ENCODE measurements at places on chromosomes 3 and 15. TPM values are rescaled to one million over a fixed set of nuclear protein-coding genes. Genes with fewer than 3 reads are reported as not detected.

Gene GRAMD1C
- 2.4 TPM for total RNA-seq

Gene SHF
- 7.8 TPM for total RNA-seq

Gene FAM107A
- total RNA-seq = 0.32 TPM

Gene FOXL2NB
- total RNA-seq = 10.4 TPM

Gene ISL2
- total RNA-seq = 0.12 TPM

Gene FBXW12
- total RNA-seq = 0.12 TPM

Gene CHL1
- total RNA-seq = not detected

Gene SEMA6D
- total RNA-seq = 11.8 TPM

Gene DLEC1
- total RNA-seq = 0.16 TPM

Gene NTRK3
- total RNA-seq = 0.73 TPM

Gene TRNT1
- 28.6 TPM for total RNA-seq

Gene RYR3
- under 0.01 TPM for total RNA-seq

Gene MYEF2
- 2.9 TPM for total RNA-seq

Gene C3orf20
- total RNA-seq = not detected

Gene GREM1
- 1,377 TPM for total RNA-seq

Gene NEK10
- total RNA-seq = 10.9 TPM

Gene CD200
- 0.12 TPM for total RNA-seq

Gene TRPM1
- total RNA-seq = not detected

Gene SI
- total RNA-seq = not detected

Gene NR2F2
- total RNA-seq = 3.5 TPM

Gene MEGF11
- total RNA-seq = under 0.01 TPM

Gene CPNE9
- not detected for total RNA-seq

Gene THAP10
- total RNA-seq = 1.7 TPM

Gene NANOGP8
- total RNA-seq = not detected

Gene ARHGAP11A
- 7.2 TPM for total RNA-seq

Gene ZMYND10
- 0.65 TPM for total RNA-seq

Gene SECISBP2L
- 40.4 TPM for total RNA-seq

Gene CPNE4
- total RNA-seq = not detected

Gene TMCO5A
- not detected for total RNA-seq

Gene TTC23
- 27.4 TPM for total RNA-seq

Gene C3orf22
- not detected for total RNA-seq

Gene IMPG2
- 0.73 TPM for total RNA-seq

Gene GOLGA6A
- not detected for total RNA-seq

Gene ZNF660
- total RNA-seq = 1.7 TPM

Gene CX3CR1
- total RNA-seq = 0.16 TPM

Gene TMEM212
- not detected for total RNA-seq

Gene NPAP1
- not detected for total RNA-seq

Gene CACNA1D
- total RNA-seq = 0.97 TPM

Gene DMXL2
- total RNA-seq = 19.7 TPM

Gene SPINK8
- not detected for total RNA-seq

Gene SPSB4
- not detected for total RNA-seq

Gene SNX33
- total RNA-seq = 39.8 TPM

Gene BCHE
- 2.2 TPM for total RNA-seq

Gene TRH
- total RNA-seq = not detected

Gene IQCF5
- total RNA-seq = not detected

Gene PATL2
- total RNA-seq = 0.61 TPM

Gene CCR3
- total RNA-seq = not detected

Gene DUOXA2
- total RNA-seq = not detected

Gene ACOX2
- 24.7 TPM for total RNA-seq

Gene CCR8
- not detected for total RNA-seq

Gene MKRN2OS
- not detected for total RNA-seq

Gene COL6A5
- under 0.01 TPM for total RNA-seq

Gene KLHL40
- not detected for total RNA-seq

Gene THSD4
- total RNA-seq = 52.7 TPM

Gene GYG1
- total RNA-seq = 32.5 TPM

Gene AMIGO3
- total RNA-seq = 1.5 TPM

Gene EPHB1
- total RNA-seq = 1.5 TPM

Gene MNS1
- total RNA-seq = 0.73 TPM

Gene SLC27A2
- total RNA-seq = 0.16 TPM

Measured in hair follicle dermal papilla cell (primary cell).